Kidney (tissue), 22 donors: ENCODE measurements at places on chromosomes 2 and 18. TPM values are rescaled to one million over a fixed set of nuclear protein-coding genes. Genes with fewer than 3 reads are reported as not detected.

DLX1 gene
- not detected for total RNA-seq

CRYGA gene
- total RNA-seq: not detected

LRRC30 gene
- total RNA-seq: not detected

PROKR1 gene
- total RNA-seq: not detected

MYOM1 gene
- total RNA-seq: 6.8 TPM

C2orf80 gene
- not detected for total RNA-seq

MAP3K19 gene
- total RNA-seq: not detected

GREB1L gene
- total RNA-seq: 0.79 TPM
